Astrocyte (in vitro differentiated cells and primary cell): ENCODE measurements at places on chromosomes 4 and X. TPM values are rescaled to one million over a fixed set of nuclear protein-coding genes. Genes with fewer than 3 reads are reported as not detected.

Gene TRAPPC11
- 26.3 and 26.5 TPM in 2 replicates for total RNA-seq

Gene P2RY4
- total RNA-seq, result 0.18 TPM in 1 of 2 replicates, not detected in the other

DNA sequence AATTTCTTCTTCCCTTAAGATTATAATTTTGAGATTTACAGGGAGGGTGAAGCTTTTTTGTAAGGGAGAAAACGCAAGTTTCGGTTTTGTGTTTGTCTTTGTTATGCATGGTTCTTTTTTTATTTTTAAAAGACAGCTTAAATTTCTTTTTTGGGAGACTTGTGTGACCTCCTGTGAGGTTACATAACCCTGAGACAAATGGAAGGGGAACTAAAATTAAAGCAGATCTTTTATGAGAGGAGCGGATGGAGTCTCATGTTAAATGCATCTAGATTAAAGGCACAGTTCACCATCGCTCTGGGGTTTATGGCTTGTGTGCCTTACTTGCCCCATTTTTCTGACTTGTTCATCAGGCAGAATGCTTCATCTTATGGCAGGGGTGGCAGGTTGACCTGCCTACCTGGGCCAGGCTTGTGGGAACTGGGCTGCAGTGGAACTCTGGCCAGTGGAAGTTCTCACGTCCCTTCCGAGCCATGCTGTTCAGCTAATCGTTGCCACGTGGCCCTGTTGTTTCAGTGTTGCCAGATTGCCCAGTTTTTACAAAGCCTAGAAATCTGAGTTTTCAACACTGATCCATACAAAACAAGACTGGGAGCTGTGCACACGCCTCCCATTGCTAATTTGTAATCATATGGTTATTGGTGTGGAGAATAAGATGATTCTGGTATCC lies 291.8 kb downstream of the ARHGAP10 start:
- DNase-seq, result no peak
- no peak overlapping the region for H3K27ac ChIP-seq
- H3K4me1 ChIP-seq, result peaks cover 4% of the 10 kb centered on the region
- no peaks in the 10 kb centered on the region for H3K27me3 ChIP-seq

- no peak for DNase-seq
- no peaks in the 10 kb centered on the region for H3K4me1 ChIP-seq
- no peaks in the 10 kb centered on the region for H3K36me3 ChIP-seq
- H3K27me3 ChIP-seq, result no peaks in the 10 kb centered on the region
Observed at GRCh38 chr4:88257726-88258125, 26.6 kb downstream of the PPM1K start.

Gene NALF2
- 1.4 and 2.0 TPM in 2 replicates for total RNA-seq

DNA sequence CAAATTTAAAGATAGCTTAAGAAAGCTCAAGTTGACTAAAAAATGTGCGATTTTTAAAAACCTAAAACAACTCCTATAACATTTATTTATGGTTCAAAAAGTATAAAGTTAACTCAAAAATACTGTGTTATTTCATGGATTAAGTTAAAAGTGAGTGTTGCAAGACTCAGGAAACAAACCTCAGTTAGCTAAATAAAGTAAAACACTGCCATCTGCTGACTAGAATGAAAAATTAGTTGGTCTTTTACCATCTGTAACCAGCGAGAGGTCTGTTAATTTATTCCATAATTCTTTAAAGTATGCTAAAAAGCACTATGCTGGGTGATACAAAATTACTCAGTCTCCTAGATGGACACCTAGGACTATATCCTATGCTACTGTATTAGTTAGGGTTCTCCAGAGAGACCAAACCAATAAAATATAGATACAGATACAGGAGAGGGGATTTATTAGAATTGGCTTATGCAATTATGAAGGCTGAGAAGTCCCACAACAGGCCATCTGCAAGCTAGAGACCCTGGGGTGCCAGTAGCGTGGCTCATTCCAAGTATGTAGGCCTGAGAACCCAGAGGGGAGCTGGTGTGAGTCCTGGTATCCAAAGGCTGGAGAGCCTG lies 4.9 kb upstream of the WDFY3 start:
- H3K27ac ChIP-seq, result no peak overlapping the region
- no peak overlapping the region for H3K4me3 ChIP-seq

Gene CENPVL1
- total RNA-seq, result 0.19 and 0.25 TPM in 2 replicates

Gene HTN3
- not detected in 2 replicates for total RNA-seq

DNA sequence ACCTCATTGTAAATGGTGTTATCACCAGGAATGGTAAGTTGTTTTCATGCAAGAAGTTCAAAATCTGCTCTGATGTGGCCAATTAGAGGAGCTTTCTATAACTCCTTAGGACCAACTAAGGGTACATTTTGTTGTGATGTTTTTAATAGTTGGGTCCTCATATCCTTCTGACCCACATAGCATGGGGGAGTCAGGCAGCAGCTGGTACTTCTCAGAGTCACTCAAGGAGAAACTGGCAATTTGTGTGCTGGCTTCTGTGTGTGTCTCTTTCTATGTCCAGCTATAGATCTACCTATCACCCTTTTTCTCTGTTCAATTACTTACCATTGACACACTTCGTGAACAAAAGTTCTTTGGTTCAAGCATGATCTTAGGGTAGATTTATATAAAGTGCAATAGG lies 194.3 kb upstream of the TENM3 start:
- no peak for DNase-seq
- H3K4me1 ChIP-seq, result no peaks in the 10 kb centered on the region
- no peak overlapping the region for H3K4me3 ChIP-seq

DNA sequence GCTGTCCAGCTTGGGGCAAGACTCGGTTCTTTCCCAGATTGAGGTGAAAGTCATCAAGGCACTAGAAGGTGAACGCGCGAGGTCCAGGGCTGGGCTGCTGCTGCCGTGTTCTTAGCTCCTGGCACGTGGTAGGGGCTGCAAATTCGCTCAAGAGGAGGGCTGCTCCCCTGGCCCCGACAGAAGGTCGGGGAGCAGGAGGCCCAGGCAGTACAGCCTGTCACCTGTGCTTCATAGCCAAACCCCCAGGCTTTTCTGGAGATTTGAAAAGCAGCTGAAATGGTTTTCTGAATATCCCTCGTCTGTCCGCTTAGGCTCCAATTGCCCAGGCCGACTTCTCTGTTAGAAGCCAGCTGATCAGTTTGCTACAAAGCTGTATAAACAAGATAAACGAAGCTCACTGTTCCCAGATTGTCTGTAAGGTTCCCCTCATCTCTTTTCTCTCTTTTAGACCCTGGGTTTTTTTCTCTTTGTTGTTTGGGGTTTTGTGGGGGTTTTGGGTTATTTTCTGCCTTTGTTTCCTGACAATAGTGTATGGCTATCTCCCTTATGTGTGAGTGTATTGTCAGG lies 60.0 kb upstream of the STX18 start:
- no peak overlapping the region for H3K27ac ChIP-seq
- no peaks in the 10 kb centered on the region for H3K36me3 ChIP-seq
- peaks cover 3% of the 10 kb centered on the region for H3K4me1 ChIP-seq
- H3K27me3 ChIP-seq, result no peaks in the 10 kb centered on the region

GRCh38 chr4:19514276-19515070 lies 737.2 kb upstream of the SLIT2 start:
- H3K4me1 ChIP-seq, result no peaks in the 10 kb centered on the region
- no peak for DNase-seq
- no peak overlapping the region for H3K4me3 ChIP-seq
- no peaks in the 10 kb centered on the region for H3K36me3 ChIP-seq
- no peaks in the 10 kb centered on the region for H3K27me3 ChIP-seq

- DNase-seq, result no peak
- H3K36me3 ChIP-seq, result peaks cover 22% of the 10 kb centered on the region
- no peak overlapping the region for H3K4me3 ChIP-seq
- H3K27ac ChIP-seq, result no peak overlapping the region
Observed at GRCh38 chr4:15020502-15021286, 18.4 kb downstream of the CPEB2 start.

Gene CXCL11
- total RNA-seq, result 5.8 and 7.6 TPM in 2 replicates

Gene PHOX2B
- total RNA-seq, result not detected in 2 replicates

DNA sequence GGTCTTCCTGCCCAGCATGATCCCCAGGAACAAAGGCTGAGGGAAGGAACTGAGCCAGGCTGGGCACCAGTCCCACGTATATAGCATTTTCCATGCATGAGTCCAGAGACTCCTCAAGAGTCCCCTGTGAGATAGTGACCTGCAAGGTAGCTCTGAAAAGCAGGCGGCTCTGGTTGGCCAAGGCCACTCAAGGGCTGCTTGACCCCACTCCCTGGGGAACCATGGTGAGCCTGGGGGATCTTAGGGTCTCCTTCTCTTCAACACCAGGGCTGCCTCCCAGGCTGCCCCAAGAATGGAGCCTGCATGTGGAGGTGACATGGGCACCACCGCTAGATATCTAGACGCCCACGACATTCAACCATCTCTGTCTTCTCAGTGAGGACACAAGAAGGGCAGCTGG lies 79.2 kb downstream of the SLC2A9 start:
- DNase-seq, result no peak
- no peak overlapping the region for H3K27ac ChIP-seq

Gene NAA11
- total RNA-seq, result not detected in 2 replicates

GRCh38 chr4:22959483-22959882 lies 266.7 kb downstream of the GBA3 start:
- H3K27me3 ChIP-seq, result no peaks in the 10 kb centered on the region
- H3K27ac ChIP-seq, result no peak overlapping the region
- no peak for DNase-seq
- H3K4me1 ChIP-seq, result no peaks in the 10 kb centered on the region
- H3K4me3 ChIP-seq, result no peak overlapping the region

GRCh38 chrX:107850422-107850765 lies 24.7 kb downstream of the MID2 start:
- H3K4me1 ChIP-seq, result no peaks in the 10 kb centered on the region
- no peaks in the 10 kb centered on the region for H3K36me3 ChIP-seq
- no peak for DNase-seq
- H3K27ac ChIP-seq, result no peak overlapping the region
- H3K4me3 ChIP-seq, result no peak overlapping the region

- no peak overlapping the region for H3K4me3 ChIP-seq
- H3K36me3 ChIP-seq, result no peaks in the 10 kb centered on the region
- no peak for DNase-seq
- H3K27ac ChIP-seq, result no peak overlapping the region
Observed at GRCh38 chr4:3442959-3443749, 1.4 kb downstream of the HGFAC start.

DNA sequence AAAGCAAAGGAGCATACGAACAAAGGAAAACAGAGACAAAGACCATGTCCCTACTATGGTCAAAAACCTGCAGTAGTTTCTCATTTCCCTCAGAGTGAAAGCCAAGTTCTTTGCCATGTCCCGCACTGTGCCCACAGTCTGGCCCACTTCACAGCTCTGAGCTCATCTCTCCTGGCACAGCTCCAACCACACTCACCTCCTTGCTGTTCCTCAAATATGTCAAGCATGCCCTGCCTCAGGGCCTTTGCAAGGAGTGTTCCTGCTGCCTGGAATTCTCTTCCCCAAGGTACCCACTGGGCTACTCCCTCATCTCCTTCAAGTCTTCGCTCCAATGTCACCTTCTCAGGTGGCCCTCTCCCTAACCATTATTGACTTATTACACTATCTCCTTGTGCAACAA lies 72.1 kb downstream of the COX18 start:
- H3K36me3 ChIP-seq, result no peaks in the 10 kb centered on the region
- DNase-seq, result peak; percentile 40
- peaks cover 4% of the 10 kb centered on the region for H3K4me1 ChIP-seq
- H3K27ac ChIP-seq, result no peak overlapping the region

GRCh38 chrX:99603091-99603814 lies 806.8 kb downstream of the PCDH19 start:
- no peak overlapping the region for H3K27ac ChIP-seq
- H3K4me1 ChIP-seq, result no peaks in the 10 kb centered on the region
- no peaks in the 10 kb centered on the region for H3K36me3 ChIP-seq
- H3K4me3 ChIP-seq, result no peak overlapping the region
- no peak for DNase-seq

DNA sequence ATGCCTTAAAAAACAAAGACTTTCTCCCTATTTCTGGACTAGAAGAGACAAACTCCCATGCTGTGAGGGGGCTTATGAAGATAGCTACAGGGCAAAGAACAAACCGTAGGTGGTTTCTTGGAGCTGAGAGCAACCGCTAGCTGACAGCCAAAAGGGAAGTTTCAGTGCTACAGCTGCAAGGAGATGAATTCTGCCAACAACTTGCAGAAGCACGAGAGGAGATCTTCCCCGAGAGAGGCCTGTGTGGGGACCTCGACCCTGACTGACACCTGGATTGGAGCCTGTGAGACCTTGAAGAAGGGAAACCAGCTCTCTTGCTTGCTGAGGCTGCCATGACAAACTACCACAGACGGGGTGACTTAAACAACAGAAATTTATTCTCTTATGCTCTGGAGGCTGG lies 183.8 kb upstream of the VCX3A start:
- no peaks in the 10 kb centered on the region for H3K4me1 ChIP-seq
- H3K27me3 ChIP-seq, result no peaks in the 10 kb centered on the region
- H3K36me3 ChIP-seq, result no peaks in the 10 kb centered on the region
- H3K27ac ChIP-seq, result no peak overlapping the region
- no peak for DNase-seq
- H3K4me3 ChIP-seq, result no peak overlapping the region

DNA sequence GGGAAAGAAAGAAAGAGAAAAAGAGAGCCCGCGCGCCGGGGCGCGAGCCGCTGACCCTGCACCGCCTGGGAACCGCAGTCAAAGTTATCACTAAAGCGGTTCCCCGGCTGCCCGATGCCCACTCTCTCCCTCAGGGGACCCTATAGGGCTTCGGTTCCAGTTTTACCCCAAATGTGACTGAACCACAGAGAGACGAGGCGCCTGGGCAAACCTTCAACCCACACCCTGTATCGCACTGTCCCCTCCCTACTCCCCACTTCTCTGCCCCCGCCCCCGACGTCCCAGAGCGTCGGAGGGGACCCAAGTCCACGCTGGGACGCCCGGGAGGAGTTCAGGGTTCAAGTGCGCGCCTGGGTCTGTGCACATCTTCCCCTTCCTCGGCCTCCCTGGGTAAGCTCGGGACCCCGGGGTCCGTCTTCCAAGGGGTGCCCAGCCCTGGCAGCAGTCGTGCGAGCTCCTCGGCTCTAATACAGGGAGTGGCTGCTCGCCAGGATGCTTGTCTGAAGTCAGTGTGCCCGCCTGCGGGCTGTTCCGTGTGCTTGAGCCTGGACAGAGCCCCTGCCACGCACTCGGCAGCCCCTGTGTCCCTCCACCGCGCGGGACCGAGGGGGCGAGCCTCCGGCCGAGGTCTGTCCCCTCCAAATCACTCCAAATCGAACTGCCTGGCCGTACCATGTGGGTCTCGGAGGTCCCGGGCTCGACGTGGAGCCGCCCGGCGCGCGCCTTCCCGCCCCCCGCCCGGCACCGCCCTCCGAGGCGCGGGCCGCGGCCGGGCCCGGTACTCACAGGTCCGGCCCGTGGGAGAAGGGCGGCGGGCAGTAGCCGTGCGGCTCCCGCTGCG lies 960 bp downstream of the TRPC3 start:
- peaks cover 4% of the 10 kb centered on the region for H3K4me1 ChIP-seq
- H3K4me3 ChIP-seq, result peak overlapping the region; percentile 72
- DNase-seq, result no peak
- peaks cover 17% of the 10 kb centered on the region for H3K27me3 ChIP-seq
- no peaks in the 10 kb centered on the region for H3K36me3 ChIP-seq
- H3K27ac ChIP-seq, result no peak overlapping the region

- no peaks in the 10 kb centered on the region for H3K36me3 ChIP-seq
- no peaks in the 10 kb centered on the region for H3K27me3 ChIP-seq
- H3K27ac ChIP-seq, result no peak overlapping the region
- no peak overlapping the region for H3K4me3 ChIP-seq
- no peaks in the 10 kb centered on the region for H3K4me1 ChIP-seq
Observed at GRCh38 chrX:101642093-101642492, 17.6 kb downstream of the ARMCX2 start.

Gene H2BW2
- not detected in 2 replicates for total RNA-seq

Gene PDHA2
- not detected in 2 replicates for total RNA-seq
